CD4-positive, alpha-beta T cell treated with Interferon gamma for 1 hour (primary cell): ENCODE measurements at places on chromosomes 2 and 18.

DNA sequence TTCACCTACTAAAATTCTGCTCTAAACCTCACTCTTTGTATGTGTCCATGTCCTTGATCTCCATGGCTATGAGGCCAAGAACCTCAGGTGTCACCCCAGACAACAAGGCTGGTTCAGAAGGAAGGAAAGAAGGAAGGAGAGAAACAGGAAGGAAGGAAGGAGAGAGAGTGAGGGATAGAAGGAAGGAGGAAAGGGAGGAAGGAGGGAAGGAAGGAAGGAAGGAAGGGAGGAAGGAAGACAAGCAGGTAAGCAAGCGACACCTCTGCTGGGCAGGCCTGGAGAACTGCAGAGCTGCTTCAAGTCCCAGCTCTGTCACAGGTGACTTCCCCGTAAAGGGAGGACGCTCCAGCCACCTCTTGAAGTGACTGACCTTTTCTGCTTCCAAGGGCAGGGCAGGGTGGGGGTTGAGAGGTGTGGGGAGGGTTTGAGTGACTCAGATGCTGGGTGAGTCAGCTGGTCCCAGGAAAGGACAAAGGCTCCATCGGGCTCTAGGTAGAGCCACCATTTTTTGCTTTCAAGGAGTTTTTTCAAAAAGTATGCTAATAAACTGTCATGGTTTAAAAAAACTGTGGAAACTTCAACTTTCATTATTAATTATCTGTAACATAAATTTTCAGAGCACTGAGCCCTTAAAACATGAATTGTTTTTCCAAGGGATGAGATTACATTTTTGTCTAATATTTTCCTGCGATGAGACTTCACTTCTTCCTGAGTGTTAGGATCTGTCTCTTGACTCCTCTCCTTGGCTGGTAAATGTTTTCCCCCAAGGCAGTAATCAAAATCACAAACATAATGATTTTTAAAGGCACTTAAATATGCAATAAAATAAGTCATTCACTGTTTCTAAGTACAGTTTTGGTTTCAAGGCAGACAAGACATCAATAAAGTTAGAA lies 90.1 kb upstream of the L3MBTL4 start:
- DNase-seq: no peak

GRCh38 chr18:44732599-44732998 lies 51.9 kb downstream of the SETBP1 start:
- no peak for DNase-seq

DNA sequence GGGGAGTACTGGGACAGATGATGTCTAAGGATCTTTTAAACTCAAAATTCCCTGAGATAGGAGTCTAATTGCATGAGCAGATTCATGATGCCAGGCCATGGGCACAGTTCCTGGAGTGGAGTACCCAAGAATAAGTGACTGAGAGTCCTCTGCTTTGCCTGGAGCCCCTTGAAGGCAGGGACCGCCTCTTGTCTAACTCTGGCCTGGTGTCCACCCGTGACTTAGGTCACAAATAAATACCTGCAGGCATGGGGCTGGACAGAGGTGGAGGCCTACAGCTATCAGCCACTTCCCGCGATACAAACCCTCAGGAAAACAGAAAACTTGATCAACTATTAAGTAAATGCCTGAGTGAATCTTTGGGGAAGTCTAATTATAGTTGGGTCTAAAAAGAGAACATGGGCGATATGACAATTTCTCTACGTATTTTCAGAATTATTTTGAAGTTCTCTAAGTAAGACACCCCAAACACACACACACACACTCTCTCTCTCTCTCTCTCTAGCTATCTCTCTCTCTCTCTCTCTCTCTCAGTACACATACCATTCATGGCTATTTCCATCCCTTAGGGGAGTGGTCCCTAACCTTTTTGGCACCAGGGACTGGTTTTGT lies 1.8 kb upstream of the WIPF1 start:
- no peak for DNase-seq

- no peak for DNase-seq
Observed at GRCh38 chr2:64525317-64525613, 1.1 kb downstream of the AFTPH start.

GRCh38 chr2:69517410-69517809 lies 80.2 kb upstream of the NFU1 start:
- no peak for DNase-seq
